ENCODE measurements at places on chromosomes 3 and 15. TPM values are rescaled to one million over a fixed set of nuclear protein-coding genes. Genes with fewer than 3 reads are reported as not detected.

DNA sequence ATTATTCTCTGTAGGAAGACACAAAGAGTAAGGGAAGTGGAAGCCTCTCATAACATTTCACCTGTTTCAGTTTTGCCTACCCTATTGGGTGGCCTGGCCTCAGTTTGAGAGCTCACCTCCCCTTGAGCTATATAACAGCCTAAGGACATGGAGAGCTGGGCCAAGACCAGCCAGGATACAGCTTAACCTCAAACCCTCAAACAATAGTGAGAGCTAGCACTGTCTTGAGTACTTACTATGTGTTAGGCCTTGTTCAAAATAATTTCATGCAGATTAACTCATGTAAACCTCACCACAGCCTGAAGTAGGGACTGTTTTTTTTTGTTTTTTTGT, 15.0 kb upstream of the TBL1XR1 start:
- no peak for DNase-seq

DNA sequence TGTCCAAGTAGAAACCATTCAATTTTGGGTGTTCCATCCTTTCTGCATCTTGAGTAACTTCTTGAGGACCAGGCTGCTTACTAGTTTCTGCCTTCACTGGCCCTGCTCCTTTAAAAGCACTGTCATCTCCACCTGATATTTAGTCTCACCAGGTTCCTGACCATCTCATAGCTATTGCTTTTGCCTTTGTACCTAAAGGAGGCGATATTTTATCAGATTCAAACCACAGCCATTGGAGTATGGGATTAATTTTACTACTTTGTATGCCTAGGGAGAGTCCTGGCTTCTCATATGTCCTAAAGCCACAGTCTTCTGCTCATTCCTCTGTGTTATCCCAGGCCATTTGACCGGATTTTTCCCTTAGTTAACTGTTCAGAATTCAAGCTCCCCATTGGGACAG, 51.8 kb upstream of the RFX7 start:
- DNase-seq = no peak

DNA sequence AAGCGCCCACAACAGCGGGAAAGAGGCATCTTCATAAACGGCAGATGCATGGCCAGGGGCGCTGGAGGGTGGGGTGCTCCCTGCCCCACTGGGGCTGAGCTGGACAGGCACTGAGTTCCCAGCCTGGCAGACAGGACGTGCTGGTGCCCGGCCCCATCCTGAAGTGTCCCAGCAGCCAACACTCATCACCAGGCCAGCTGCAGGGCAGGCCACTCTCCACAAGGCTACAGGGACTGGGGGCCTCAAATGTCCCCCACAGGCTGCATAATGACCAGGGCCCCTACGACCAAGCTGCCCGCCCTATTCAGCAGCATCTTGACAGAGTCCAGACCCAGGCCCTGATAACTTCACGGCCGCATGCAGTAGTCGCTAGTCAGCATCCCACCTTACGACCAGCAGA, 124.1 kb upstream of the IQSEC1 start:
- DNase-seq = no peak

GRCh38 chr3:9183811-9184460, 65.5 kb downstream of the SRGAP3 start:
- no peak for DNase-seq

- no peak for DNase-seq
Measured at GRCh38 chr3:188266562-188267274, 112.8 kb downstream of the LPP start.

Gene MAGI1
- 48.2 TPM for total RNA-seq

Data from thoracic aorta (tissue), 2 donors.